ENCODE measurements at places on chromosomes 13 and 19.

GRCh38 chr19:51060336-51060735 lies 4.6 kb downstream of the KLK13 start:
- DNase-seq = no peak

- DNase-seq = no peak
Observed at GRCh38 chr13:46288570-46289259, 77.0 kb downstream of the LRRC63 start.

DNA sequence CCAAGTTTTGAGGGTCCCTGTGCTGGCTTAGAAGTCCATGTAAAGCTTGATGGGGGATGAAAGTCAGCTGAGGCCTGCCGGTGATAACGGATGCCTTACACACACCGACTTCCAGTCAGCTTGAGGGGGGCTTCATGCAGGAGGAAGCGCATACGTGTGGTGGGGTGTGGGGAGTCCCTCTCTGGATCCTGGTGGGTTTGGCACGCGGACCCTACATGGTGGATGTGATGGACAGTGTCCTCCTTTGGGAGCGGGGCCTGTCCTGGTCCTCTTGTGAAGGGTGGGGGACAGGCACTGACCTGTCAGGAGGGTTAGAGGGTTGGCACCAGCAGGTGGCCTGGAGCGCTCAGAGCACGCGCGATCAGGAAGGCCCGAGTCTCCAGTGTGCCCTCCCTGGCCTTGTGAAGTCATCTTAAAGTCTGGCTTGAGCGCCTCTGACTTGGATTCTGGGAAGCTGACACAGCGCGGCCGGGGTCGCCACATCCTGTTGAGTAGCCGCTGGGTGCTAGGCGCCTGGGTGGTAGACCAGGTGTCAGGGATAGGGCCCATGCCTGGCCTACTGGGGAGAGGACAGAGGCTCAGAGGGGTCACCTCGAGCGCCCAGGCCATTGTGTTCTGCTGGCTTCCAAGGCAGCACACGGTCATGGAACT lies 2.9 kb downstream of the DAZAP1 start:
- DNase-seq = no peak

DNA sequence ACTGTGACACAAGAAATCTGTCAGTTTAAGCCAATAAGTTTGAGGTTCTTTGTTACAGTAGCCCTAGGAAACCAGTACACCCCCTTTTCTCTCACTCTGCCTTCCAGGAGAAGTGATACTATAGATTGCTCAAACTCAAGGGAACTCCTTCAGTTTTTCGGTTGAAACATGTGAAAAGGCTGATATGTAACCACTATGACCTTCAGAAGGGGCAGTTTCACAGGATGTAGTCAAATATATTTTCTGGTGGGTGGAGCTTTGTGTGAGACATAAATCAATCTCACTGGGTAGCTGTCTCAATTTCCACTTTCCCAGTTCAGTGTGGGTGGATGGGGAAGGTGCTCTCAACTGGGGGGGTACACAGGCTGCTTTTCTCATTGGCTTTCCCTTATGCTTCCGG lies 41.7 kb downstream of the HTR2A start:
- no peak for DNase-seq

DNA sequence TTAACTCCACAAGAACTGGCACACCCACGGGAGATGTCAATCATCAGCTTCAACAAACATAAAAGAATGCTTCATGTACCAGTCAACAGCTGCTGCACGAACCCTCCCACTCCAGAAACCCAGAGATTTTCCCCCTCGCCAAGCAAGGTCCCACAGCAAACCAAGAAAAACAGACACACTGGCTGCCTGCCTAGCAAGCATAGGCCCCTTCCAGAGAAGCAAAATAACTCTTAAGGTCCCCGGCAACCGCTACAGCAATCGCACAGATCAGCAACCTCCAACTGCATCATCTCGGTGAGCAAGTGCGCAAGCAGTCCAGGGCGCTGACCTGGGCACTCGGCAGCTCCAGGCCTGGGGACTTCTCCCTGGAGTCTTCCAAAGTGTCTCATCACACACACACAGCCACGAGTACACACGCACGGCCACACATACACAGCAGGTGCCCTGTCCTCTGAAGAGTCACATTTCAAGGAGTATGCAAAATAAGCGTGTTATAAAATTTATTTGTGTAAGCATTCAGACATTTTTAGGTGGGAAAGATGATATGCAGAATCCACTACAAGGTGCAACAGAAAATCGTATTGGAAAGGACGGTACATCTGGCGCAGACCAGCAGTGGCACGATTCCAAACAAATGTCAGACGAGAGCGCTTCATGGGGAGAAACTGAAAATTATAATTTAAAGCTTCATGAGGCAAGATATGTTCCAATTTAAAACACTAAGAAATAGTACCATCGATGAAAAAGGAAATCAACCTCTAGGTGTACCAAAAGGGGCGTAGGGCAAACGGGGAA lies 125.0 kb downstream of the STK24 start:
- no peak for DNase-seq

DNA sequence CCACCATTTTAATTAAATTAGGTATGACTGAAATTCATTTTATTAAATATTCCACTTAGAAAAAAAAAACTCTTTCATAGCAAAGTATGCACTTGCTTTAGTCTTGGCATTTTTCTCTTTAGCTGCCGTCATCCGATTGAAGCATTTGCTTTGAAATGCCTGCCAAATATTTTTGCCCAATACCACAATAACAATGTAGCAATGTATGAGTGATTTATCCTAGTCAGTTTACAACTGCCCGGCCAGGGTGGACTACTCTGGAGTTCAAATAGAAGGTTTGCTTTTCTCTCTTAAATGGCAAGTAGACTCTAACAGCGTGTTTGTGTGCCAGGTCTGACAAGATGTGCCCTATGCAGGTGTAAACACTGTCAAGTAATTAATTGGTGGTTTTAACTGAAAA lies 675.3 kb upstream of the SGCG start:
- no peak for DNase-seq

All from activated CD4-positive, alpha-beta T cell treated with anti-CD3 and anti-CD28 coated beads, Interleukin-2, amount 50 U/mL, for 4 hours (primary cell).